ENCODE measurements at places on chromosomes 2 and 18.

DNA sequence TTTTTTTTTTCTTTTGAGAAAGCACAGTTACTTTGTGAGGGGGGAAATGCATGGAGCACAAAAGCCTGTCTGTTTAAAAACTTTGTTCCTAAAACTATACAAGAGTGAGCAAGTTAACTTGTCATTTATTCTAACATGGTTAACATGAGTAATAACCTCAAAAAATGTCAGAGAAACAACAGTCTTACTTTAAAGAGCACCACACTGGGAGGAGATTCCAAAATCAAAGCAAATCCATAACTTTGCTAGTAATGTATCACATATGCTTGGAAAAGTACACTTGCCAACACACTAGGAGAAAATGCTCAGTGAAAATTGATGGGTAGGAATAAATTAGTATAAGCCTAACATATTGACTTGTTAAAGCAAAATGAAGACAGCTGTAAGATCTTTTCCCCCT, 157.1 kb downstream of the PRPF40A start:
- DNase-seq = no peak

DNA sequence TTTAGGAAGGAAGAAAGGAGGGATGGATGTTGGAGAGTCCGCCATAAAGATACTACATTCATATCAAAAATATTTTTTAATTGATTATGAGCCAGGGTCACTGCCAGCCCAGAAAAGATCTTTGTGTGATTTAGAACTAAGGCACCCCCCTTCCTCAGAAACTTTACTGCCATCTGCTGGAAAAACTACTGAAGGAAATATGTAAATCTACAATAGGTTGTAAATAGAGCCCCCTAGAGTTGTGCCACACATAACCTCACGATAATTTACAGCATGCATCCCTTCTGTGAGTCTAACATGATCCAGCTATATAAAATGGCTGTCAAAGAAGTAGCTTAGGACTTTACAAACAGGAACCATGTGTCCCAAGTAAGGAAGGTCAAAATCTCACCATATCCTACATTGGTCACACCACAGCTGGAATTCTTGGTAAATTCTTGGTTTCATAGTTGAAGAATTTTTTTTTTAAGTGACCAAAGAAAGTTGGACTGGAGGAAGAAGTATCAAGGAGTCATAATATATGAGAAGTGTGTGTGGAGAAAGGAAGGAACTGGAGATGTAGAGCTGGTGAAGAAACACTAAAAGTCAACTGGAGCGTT, 152.5 kb downstream of the CYP26B1 start:
- DNase-seq = no peak

DNA sequence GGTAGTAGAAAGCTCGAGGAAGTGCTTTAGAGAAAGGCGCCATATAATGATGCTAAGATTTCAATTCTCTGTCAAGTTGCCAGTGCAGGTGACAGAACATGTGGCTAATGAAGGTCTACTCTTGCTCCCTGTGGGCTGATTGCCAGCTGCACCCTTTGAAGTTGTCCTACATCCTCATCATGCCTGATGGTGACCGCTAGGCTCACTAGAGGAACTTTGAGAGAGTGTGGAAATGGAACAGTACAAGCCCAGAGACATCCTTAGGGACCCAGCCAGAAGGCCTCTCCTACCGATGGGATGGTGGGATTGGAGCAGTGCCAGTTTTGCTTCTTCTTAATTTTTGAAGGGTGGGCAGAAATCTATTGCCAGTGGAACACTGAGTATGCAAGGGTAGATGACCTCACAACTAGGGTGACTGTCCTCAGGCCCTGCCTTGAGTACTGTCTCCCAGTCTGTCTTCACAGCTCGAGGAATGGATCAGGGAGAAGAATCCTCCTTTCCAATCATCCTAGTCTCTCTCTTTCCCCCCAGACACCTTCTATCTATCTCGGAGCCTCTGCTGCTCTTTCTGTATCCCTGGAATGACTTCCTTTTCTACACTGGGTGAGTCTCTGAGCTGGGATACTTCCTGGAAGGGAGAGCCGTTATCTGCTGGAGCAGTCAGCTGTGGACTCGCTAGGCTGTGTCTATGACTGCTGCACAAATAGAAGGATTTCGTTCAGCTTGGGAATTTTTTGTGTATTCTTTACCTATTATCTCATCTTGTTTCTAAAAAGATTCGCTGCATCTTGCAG, 33.5 kb downstream of the LGALSL start:
- DNase-seq = no peak

GRCh38 chr18:22254088-22254487, 84.7 kb downstream of the GATA6 start:
- DNase-seq = no peak

DNA sequence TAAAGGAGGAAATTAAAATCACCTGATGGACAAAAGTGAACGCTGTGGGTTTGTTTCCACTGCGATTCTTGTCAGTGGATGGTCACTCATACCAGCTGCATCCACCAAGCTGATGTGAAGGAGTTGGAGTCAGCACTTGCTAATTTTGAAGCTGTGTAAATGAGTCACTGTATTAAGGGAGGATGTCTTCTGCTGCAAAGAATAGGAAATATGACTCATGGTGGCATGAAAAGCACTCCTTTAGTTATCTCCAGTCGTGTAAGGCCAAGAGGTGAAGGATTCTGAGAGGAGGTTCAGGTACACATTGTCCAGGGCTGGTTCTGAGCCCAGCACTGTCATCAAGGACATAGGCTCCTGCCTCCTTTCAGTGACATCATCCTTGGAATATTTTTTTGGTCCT, 71.7 kb upstream of the SKOR2 start:
- DNase-seq = no peak
